ENCODE measurements at places on chromosomes 5 and 9.

DNA sequence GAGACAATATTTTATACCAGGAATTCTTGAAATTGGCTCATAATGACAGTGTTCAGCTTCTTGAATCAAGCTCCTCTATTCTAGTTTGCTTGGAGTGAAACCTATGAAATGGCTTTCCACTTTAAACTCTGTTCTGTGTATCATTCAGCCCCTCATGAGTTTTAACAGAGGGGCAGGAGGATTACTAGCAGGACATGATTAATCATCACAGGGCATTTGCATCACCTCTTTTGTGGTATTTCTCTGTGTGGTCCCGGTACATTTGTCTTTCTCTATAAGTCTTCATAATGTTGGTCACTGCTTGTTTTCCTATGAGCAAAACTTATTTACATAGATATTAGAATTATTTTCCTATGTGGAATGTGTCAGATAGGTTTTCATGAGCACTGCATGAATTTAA lies 21.2 kb downstream of the CAST start:
- DNase-seq, result no peak

DNA sequence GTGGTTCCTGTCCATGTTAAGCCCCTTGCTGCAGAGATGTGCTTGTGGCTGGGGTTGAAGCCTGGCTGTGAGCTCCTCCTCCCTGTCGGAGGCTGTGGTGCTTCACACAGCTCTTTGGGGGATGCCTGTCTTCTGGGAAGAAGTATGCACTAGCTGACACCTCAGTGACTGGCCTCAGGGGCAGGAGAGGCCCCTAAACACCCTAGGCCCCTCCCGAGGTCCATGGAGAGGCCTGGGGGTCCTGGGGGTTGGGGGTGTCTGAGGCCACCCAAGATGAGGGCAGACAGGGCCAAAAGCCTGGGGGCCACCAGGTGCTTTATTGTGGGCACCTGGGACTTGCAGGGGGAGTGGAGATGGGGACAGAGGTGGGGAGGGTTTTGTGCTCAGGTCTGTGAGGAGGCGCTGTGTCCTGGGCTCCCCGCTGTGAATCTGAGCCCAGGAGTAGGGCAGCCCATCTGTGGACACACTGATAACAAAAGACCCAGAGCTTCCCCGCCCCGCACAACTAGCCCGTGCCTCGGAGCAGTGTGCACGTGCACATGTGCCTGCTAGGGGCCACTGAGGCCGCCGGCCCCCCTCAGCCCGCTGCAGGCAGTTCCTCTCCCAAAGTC lies 92.0 kb downstream of the PHF2 start:
- DNase-seq, result no peak

DNA sequence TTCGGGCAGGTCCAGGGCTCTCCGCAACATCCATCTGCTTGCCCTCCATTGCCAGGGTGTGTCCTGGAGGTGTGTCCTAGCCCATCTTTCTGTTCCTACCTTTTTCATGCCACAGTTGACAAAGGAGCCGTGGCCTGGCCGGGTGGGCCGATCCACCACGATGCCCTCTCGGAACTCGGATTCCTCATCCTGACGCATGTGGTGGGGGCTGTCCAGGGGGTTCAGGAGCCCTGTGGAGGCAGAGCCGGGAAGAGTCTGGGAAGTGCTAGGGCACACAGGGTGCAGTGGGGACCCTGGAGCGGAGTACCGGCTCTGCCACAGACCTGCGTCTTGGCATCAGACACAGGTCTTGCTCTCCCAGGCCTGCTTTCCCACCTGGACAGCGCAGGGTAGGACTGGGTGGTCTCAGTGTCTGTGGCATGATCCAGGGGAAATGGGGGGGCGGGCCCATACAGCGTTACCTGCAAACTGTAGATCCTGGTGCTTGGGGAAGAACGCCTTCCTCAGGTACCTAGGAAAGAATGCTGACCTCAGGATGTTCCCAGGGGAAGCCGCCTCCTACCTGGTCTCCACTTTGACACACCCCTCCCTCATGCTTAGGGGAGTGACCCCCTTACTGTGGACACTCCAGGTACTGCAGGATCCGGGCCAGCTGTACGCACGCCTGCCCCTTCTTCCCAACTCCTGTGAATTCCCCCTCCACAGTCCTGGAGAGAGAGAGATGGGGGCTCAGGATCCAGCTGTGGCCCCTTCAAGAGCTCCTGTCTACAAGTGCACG lies 3.5 kb downstream of the SPOUT1 start:
- DNase-seq, result no peak

DNA sequence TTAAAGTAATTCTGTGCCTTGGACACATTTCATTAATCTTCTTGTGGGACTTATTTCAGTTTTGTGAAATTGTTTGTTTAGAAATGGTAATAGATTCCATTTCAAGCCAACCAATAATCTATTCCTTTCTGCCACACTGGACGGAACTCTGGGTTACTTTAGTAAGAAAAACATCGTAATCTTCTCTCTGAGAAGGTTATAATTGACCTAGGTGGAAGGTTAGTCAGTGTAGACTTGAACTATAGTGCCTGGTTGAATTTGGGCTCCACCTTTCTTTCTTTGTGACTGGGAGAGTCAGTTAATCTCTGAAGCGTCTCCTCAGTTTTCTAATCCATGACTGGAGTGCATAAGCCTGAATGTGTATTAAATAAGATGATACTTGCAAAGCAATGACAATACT lies 89.7 kb upstream of the PRLR start:
- no peak for DNase-seq

DNA sequence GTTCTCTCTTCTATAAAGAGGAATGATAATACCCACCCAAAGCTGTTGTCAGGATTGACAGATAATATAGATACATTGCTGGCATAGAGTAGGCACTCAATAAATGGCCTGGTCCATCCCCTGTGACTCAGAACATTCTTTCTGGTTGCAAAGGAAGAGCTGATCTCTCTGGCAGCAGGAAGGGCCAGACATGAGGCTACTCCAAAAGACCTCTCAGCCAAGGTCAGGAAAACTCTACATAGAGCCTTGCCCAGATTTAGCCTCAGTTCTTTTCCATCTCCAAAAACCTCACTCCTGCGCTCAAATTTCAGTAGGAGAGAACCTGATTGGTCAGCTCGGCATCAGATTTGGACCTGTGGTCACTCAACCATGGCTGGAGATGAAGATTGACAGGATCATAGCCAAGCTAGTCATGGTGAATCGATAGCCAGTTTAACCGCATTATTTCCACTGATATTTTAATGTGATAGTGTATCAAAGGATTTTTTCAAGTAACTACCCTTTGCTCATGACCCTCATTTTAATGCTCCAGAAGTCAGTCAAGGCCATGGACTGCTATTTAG lies 319.6 kb downstream of the DRD1 start:
- DNase-seq, result no peak

GRCh38 chr5:74051076-74051475 lies 425.1 kb downstream of the ARHGEF28 start:
- DNase-seq, result no peak

Data from HS-5 (cell line).